ENCODE measurements at places on chromosomes 13 and 19. TPM values are rescaled to one million over a fixed set of nuclear protein-coding genes. Genes with fewer than 3 reads are reported as not detected.

Gene TYROBP
- 34.1 TPM for total RNA-seq

Gene C19orf67
- total RNA-seq = 0.22 TPM

Gene KLK12
- not detected for total RNA-seq

Gene NLRP11
- total RNA-seq = not detected

Gene CYSLTR2
- total RNA-seq = 7.1 TPM

Gene ZFP82
- 25.0 TPM for total RNA-seq

Gene ZNF813
- total RNA-seq = 5.1 TPM

Gene CNOT3
- 14.4 TPM for total RNA-seq

Gene CYP2F1
- total RNA-seq = not detected
